ENCODE measurements at places on chromosomes 2 and 18. TPM values are rescaled to one million over a fixed set of nuclear protein-coding genes. Genes with fewer than 3 reads are reported as not detected.

GRCh38 chr18:7661207-7661606 lies 94.1 kb downstream of the PTPRM start:
- no peak overlapping the region for H3K4me3 ChIP-seq
- DNase-seq: no peak
- no peak overlapping the region for H3K27ac ChIP-seq
- no peaks in the 10 kb centered on the region for H3K27me3 ChIP-seq

GRCh38 chr2:210128961-210129360 lies 42.2 kb downstream of the KANSL1L start:
- no peak overlapping the region for H3K27ac ChIP-seq
- H3K4me1 ChIP-seq: no peaks in the 10 kb centered on the region
- no peak overlapping the region for H3K4me3 ChIP-seq

- DNase-seq: no peak
- no peak overlapping the region for H3K27ac ChIP-seq
- no peaks in the 10 kb centered on the region for H3K27me3 ChIP-seq
- H3K36me3 ChIP-seq: no peaks in the 10 kb centered on the region
Measured at GRCh38 chr2:133855526-133855925, 287.3 kb upstream of the NCKAP5 start.

Gene ZC3H8
- 7.4 TPM for total RNA-seq
